ENCODE measurements at places on chromosomes 4 and X. TPM values are rescaled to one million over a fixed set of nuclear protein-coding genes. Genes with fewer than 3 reads are reported as not detected.

Gene CLDN34
- total RNA-seq, result not detected

- DNase-seq, result no peak
These were observed 234.9 kb upstream of the CTSO start for GRCh38 chr4:156188596-156188995.

Gene PAGE2
- not detected for total RNA-seq

Gene HOPX
- 25.2 TPM for total RNA-seq

GRCh38 chrX:119186194-119186593 lies 49.9 kb upstream of the PGRMC1 start:
- DNase-seq, result no peak

GRCh38 chr4:8092282-8092681 lies 66.3 kb downstream of the ABLIM2 start:
- no peak for DNase-seq

DNA sequence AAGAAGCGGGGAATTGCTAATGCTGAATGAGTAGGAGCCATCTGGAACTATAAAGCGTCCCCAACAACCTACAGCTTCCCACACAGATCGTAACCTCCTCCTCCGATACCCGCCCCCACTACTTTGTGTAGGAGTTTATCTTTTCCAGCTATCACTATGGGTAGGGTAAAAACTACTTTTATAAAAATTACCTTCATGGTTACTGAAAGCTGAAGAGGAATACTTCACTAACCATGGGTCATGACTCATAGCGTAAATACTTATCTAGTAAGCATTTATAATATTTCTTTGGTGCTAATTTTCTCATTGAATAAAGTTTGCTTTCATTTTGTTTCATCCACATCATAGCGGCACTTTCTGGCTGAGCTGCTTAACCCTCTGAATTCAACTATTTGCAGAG lies 79.4 kb upstream of the TNIP3 start:
- no peak for DNase-seq

All from activated naive CD8-positive, alpha-beta T cell treated with anti-CD3 and anti-CD28 coated beads, Interleukin-2, amount 10 ng/mL, durations not matched to agents 7 days and 5 days (primary cell).